Mucosa of gallbladder (tissue), 1 donor: ENCODE measurements at places on chromosomes 3 and 15. TPM values are rescaled to one million over a fixed set of nuclear protein-coding genes. Genes with fewer than 3 reads are reported as not detected.

CFAP100 gene
- total RNA-seq = 0.40 TPM

- no peak for DNase-seq
These were observed 34.3 kb upstream of the SNRPA1 start for GRCh38 chr15:101329309-101329863.

DNA sequence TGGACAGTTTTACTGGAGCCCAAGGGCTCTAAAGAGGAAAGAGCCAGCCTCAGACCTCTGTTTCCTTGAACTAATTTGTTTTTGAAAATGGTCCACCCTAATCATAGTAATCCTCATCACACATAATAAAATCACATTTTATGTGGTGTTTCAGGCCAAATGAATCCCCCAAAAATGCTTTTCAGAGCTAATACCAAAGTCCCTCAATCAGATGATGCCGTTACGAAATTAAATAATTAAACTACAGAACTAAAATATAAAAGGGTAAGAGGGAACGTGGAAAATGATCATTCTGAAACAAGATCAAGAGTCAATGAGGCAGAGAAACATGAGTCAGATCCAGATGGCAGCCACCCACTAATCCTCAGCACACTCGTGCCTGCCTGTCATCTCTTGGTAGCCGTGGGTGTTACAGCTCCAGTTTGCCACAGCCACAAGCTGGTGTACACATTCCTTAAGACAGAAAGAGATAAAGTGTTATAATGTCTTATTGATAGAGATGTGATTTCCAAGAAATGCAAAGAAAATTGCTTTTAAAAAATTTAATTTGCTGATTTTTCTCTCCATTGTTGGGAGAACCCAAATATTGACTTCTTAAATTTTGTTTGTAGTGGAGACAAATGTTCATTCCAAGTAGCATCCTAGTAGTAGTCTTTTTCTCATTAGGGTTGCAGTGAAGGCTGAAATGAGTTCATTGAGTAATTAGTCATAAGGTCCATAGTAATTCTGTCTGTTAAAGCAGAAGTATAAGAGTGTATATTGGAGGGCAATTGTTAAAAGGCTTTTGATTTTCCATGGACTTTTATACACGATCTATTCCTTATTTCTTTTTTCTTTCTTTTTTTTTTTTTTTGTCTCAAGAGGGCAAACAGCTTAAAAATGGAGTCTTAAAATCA lies 104.2 kb downstream of the AGBL1 start:
- no peak for DNase-seq

GRCh38 chr3:45682311-45682710 lies 6.9 kb upstream of the SACM1L start:
- no peak for DNase-seq

KCNH8 gene
- total RNA-seq = 0.89 TPM

DNA sequence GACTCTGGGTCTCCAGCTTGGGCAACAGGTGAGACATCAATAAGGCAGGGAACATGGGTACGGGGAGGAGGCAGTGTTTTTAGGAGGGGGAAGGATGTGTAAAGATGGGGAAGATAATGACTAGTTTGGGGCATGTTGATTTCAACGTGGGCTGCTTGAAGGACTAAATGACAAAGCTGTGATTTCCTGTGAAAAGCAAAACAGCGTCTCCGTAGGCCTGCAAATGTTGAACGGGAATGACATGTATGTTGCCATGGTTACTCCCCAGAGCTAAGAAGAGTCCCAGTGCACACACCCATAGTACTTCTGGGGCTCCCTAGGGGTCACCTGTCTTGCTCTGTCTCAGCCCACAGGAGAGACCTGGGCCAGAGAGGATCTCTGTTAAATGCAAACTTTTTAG lies 71.3 kb upstream of the ETV5 start:
- DNase-seq = no peak

ZNF717 gene
- total RNA-seq = 18.2 TPM

DNA sequence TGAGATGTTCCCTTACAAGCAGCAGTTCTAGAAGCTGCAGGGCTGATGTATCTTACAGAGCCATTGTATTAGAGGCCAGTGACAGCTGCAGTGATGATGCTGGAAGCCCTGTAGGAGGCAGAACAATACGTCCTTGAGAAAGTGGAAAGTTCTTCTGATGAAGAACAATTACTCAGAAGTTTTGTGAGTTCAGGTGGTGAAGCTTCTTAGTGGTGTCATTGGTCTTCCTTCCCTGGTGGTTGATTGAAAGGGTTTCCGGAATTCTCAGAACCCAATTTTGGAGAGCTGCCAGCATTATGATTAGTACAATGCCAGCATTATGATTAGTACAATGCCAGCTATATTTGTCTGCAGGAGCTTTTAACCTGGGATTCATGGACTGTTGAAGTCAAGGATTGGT lies 356.4 kb downstream of the MFSD1 start:
- no peak for DNase-seq

- DNase-seq = no peak
These were observed 129.9 kb upstream of the ABI3BP start for GRCh38 chr3:101123081-101123480.

DNA sequence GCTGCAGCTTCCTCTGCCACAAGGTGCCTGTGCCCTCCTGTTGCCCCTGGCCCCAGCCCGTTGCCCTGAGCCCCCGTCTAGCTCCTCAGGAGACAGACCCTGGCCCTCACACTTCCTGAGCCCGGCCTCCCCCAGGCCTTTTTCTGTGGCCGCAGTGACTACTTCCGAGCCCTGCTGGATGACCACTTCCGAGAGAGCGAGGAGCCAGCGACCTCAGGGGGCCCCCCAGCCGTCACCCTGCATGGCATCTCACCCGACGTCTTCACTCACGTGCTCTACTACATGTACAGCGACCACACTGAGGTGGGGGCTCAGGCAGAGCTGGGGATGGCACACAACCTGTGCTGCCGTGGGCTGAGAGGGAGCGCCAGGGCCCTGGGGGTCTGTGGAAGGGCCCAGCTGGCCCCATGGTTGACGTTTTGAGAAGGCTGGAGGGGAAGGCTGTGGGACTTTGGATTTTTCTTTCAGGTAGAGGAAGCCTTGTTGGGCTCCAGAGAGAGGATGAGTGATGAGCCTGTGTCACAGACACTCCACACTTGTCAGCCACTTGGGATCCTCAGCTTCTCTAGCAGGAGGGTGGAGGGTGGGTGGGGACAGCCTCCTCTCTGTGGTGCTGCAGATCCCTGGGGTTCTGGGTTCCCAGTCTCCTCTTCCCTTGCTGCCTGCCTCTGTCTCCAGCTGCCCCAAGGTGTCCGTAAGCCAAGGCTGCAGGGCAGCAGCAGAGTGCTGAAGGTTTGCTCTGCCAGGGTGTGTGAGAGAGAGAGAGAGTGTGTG lies 5.0 kb downstream of the ABTB1 start:
- no peak for DNase-seq

TGM5 gene
- total RNA-seq = 0.26 TPM

DNA sequence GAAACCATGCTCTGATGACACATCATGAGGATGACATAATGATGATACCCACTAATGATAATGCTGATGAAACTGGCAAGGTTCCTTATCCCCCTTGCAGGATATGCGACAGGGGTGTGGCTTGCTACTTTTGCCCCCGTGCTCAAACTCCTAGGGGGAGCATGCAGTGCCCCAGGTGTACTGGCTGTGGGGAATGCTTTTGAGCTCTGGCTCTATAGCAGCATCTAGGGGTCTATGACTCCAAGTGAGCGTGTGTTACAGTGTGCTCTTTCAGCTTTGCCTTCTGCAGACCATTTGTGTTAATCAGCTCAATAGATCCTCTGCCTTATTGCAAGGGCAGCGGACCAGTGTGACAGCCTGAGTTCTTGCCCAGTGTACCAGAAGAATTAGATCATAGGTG lies 1239.5 kb downstream of the SI start:
- no peak for DNase-seq

- no peak for DNase-seq
These were observed 76.6 kb downstream of the NEDD4 start for GRCh38 chr15:55916666-55917409.

- DNase-seq = no peak
These were observed 4.1 kb upstream of the CHST14 start for GRCh38 chr15:40466426-40467260.

GPR62 gene
- total RNA-seq = 0.55 TPM

DNA sequence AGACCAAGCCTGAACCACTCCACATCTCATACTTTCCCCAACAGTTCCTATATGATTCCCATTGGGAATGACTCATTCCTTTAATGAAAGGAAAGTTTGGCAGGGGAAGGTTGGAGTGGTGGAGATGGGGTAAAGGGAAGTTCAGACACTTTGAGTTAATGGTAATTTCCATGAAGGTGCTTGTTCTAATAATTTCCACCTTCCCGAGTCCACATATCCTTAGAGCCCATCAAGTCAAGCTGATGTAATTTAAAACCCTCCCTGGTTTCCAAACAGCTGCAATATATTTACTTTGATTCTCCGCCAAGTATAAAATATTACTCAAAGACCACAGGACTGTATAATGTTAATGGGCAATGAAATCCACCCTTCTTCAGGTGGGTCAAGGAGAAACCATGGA lies 95.0 kb upstream of the GALNT15 start:
- no peak for DNase-seq

DNA sequence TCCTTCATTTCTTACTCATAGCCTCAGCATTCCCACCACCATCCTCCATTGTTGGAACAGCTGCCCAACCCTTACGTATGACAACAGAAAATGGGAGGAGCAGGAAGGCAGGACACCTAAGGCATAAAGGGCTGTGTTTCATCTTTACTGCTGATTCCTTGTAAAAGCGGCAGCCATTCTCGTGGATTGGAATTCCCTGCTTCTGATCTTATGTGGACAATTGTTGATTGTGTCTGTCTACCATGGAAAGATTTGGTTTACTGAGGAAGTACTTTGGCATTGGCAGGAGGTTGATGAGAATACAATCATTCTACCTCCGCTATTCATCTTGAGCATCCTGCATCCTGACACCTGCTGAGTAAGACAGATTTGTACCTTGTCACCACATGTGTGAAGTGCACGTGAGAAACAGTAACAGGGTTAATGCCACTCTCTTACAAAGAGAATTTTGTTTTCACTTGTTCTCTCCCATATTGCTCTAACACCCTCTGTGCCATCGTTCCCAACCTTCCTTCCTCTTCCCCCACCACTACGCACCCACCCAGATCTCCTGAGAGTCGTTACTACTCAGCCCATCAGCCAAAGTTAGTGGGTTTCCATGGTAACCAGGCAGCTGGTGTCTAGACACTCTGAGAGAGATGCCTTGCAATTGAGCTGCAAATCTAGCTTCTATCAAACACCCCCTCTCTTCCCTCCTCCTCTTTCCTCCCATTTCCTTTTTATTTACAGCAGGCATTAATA lies 75.7 kb downstream of the GAP43 start:
- no peak for DNase-seq

DNA sequence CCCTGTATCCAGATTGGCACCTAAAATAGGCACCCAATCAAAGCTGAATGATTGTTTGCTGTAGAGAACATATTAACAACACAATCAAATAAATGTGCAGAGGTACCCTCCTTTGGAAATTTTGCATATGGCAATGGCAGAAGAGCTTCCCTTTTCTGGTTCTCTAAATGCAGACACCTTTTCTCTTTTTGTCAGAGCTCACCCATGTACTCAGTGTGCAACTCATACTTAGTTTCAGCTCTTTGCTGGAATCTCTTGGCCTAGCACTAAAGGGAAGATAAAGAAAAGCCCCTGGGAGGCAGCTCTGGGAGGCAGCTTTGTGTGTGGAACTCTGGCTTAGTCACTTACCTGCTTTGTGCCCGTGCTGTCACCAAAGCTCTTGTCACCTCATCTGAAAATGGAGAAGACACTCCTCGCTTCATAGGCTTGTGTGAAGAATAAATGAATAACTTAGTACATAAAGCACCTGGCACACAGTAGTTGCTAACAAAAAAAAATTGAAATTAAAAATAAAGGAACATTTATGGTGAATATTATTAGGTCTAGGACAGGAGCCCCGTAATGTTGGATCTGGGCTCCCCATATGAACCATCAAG lies 28.8 kb downstream of the ST6GAL1 start:
- no peak for DNase-seq

- DNase-seq = no peak
These were observed 40.1 kb downstream of the SETMAR start for GRCh38 chr3:4343258-4343657.
